Mononuclear cell (primary cell): ENCODE measurements at places on chromosomes 7 and 10. TPM values are rescaled to one million over a fixed set of nuclear protein-coding genes. Genes with fewer than 3 reads are reported as not detected.

GPR85 gene
- total RNA-seq, result under 0.01 TPM

GTPBP10 gene
- 16.2 TPM for total RNA-seq

WNT2 gene
- under 0.01 TPM for total RNA-seq

TRIM50 gene
- total RNA-seq, result not detected

NOBOX gene
- total RNA-seq, result not detected
